ENCODE measurements at places on chromosomes 11 and 22.
A peak's percentile ranks its signal among the peaks of the same experiment; 100 is the strongest.

DNA sequence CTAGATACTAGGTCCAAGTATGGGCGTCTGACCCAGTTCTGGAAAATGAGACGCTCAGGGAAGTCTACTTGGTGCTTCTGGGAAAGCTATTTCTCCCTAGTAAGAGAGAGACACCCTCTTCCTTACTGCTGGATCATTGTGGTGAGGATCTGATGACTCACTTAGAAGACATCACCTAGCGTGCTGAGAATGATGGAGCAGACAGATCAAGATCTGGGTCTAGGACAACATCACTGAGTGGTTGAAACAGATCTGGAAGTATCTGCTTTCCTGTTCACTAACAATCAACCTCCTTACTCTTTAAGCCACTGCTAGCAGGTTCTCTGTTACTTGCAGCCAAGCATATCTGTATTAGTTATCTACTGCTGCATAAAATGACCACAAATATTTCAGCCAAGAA is 38.3 kb upstream of the HMGXB4 start:
- DNase-seq, result no peak

- DNase-seq, result no peak
Measured at GRCh38 chr22:17920992-17921650, 103.2 kb downstream of the MICAL3 start.

DNA sequence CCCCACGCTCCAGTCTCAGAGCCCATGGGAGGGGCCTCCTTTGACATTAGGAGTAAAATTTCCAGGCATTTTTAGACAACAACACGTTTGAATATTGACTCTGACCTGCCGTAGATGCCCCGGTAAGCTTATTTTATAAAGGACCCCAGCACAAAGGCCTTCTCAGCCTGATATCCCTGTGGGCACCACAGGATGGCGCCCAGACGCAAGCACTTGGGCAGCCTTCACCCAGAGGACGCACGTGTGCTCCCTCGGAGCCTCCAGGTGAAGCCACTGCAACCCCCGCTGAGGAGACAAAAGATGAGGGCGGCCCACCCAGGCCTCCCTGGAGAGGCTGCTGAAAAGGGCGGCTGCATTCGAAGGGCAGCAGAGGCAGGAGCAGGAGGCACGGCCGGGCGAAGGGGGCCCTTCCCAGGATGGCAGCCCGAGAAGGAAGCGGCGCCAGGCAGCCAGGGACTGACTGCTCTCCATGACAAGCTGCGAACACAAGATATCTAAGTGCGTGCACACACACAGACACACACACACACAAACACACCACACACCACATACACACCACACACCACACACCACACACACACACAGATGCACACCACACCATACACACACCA is 15.2 kb upstream of the TH start:
- DNase-seq, result no peak

- DNase-seq, result no peak
Measured at GRCh38 chr22:44118645-44119315, 61.9 kb upstream of the PARVG start.

GRCh38 chr11:1043563-1044096 is 7.1 kb upstream of the MUC6 start:
- no peak for DNase-seq

DNA sequence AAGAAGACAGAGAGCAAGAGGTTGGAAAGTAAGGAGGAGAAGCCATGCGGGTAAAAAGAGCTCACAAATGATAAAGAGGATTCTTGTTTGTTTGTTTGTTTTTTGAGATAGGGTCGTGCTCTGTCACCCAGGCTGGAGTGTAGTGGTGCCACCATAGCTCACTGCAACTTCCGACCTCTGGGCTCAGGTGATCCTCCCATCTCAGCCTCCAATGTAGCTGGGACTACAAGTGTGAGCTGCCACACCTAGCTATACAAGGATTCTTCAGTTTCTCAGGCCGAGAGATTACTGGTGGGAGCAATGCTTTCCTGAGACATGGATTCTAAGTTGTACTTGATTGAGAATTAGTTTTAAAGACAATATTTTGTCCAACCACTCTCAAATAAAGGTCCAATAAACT is 55.6 kb downstream of the CLTCL1 start:
- DNase-seq, result no peak

DNA sequence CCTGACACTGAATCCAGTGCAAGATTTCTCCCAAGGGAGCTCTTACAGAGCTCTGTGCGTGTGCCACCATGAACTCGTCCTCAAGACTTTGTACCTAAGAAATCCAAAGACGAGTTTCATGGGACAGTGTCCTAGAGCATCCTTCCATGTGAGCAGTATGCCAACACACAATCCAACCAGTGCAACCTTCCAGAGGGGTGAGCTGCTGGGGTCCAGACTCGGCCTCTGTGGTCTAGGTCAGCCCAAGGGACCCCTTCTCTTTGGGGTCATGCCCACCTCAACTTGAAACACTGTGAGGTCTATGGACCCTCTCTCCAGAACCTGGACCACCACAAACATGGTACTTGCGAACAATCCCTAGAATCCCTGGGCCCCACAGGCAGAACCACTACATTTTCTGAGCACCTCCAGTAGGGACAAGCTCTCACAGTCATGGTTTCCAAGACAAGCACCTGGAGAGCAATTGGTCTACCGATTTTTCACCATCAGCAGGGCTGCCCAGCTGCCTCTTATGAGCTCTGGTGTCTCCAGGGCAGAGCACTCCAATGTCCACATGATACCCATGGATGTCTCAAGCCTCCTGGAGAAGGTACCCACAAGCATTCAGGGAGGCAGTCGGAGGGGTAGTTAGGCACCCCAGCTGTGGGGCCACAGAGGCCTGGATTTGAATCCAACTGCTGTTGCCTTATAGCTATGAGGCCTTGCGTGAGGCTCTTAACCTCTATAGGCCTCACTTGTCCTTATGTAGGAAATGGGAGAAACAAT is 7.7 kb downstream of the CHST1 start:
- DNase-seq, result no peak

DNA sequence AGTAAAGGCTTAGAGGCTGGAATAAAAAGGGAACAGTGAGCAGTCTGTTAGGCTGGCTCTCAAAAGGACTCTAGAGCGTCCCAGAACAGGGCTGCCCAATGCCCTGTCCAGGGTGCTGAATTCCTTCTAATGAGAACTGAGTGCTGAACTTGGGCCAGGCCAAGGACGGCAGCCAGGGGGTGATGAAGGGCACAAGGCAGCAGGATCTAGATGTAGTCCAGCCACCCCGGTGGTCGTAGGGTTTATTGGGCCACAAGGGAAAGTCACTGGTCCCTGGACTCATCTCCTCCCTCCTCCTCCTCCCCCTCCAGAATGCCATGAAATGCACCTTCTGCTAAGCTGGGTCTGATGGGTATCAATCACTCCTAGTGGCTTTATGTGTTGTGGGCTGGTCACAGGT is 19.2 kb downstream of the NPTXR start:
- DNase-seq, result peak; percentile 15

DNA sequence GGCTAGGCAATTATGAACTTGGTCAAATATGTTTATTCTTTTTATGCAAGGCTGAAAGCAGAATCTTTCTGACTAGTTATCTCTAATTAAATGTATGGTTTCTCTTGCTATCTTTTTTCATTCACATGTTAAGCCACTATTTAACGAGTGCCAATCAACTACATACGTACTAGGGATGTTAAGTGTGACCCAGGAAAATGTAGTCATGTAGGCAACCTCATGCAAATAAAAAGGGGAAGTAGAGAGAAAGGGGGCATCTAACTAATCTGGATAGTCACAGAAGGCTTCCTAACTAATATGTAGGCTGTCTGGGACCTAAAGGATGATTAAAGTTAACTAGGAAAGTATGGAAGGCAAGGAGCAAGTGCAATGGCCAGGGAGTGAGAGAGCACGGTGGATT is 23.5 kb downstream of the TBRG1 start:
- no peak for DNase-seq

DNA sequence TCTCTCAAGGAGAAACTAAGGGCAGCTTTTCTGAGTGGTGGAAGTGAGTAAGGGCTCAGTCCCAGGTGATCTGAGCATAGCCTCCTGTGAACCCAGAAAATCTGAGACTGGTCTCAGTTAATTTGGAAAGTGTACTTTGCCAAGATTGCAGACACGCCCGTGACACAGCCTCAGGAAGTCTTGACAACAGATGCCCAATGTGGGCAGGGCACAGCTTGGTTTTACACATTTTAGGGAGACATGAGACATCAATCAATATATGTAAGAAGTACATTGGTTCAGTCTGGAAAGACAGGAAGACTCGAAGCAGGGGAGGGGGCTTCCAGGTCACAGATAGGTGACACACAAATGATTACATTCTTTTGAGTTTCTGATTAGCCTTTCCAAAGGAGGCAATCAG is 13.5 kb upstream of the CRY2 start:
- DNase-seq, result no peak

DNA sequence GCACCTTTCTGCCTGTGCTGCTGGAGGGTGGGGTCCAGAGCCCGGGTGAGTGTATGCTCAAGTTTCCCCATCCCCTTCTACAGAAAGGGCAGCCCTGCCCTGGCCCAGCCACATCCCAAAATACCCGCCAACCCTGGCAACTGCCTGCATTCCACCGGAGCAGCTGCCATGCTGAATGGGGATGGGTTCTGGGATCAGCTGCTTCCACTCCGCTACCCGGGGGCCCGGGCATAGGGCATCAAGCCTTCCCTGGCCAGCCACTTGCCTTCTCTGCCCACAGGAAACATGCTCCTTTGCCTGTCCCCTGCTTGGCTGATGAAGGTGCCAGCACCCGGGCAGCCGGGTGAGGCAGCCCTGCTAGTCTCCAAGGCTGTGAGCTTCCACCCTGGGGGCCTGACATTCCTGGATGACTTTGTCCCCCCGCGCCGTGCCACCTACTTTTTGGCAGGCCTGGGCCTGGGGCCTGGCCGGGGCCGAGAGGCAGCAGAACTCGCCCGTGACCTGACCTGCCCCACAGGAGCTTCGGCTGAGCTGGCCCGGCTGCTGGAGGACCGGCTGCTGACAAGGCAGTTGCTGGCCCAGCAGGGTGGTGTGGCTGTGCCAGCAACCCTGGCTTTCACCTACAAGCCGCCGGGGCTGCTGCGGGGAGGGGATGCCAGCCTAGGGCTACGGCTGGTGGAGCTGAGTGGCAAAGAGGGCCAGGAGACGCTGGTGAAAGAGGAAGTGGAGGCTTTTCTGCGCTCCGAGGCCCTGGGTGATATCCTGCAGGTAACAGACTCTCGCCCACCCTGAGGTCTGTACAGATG is 3.2 kb downstream of the CARNS1 start:
- no peak for DNase-seq

DNA sequence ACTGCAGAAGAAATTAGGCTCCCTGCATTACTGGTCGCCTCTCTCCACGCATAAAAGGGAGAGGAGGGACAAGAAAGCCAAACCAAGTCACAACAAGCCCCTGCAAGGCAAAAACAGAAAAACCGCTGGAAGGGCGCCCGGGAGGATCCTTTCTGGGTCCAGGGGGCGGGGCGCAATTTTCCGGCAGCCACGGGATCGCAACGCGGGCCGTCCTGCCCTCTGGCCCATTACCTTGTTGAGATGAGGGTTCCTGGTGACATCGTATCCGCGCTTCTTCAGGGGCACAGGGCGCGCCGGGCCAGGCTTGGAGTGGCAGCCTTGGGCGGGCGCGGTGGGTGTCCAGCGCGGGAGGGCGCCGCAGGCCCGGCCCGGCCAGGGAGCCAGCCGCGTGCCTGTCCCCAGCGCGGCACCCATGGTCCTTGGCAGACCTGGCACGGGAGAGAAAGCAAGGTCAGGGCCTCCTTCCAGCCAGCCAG is 847 bp downstream of the ME3 start:
- no peak for DNase-seq

DNA sequence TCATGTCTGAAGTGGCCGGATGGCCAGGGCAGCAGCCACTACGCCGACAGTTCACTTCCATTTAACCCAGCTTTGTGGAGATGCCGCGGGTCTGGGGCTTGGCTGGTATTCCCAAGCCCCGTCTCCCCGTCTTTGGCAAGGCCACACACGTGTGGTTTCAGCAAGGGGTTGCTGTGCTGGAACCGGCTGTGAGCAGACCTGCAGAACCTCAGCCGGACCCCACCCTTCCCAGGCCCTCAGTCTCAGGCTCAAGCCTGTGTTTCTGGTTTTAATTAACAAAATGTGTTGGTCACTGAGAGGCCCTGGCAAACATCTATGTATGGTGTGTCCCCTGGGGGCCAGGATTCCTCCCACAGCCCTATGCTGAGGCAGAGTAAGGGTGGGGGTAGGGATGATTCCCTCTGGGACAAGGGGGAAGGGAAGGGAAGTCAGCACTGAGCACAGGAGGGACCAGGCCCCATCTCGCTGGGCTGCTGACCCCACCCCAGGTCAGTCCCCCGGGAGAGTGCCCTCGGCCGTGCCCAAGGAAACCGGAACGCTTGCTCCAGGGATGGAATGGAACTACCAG is 9.3 kb downstream of the OSBPL5 start:
- no peak for DNase-seq

GRCh38 chr11:67289651-67290479 is 762 bp downstream of the ANKRD13D start:
- DNase-seq, result no peak

DNA sequence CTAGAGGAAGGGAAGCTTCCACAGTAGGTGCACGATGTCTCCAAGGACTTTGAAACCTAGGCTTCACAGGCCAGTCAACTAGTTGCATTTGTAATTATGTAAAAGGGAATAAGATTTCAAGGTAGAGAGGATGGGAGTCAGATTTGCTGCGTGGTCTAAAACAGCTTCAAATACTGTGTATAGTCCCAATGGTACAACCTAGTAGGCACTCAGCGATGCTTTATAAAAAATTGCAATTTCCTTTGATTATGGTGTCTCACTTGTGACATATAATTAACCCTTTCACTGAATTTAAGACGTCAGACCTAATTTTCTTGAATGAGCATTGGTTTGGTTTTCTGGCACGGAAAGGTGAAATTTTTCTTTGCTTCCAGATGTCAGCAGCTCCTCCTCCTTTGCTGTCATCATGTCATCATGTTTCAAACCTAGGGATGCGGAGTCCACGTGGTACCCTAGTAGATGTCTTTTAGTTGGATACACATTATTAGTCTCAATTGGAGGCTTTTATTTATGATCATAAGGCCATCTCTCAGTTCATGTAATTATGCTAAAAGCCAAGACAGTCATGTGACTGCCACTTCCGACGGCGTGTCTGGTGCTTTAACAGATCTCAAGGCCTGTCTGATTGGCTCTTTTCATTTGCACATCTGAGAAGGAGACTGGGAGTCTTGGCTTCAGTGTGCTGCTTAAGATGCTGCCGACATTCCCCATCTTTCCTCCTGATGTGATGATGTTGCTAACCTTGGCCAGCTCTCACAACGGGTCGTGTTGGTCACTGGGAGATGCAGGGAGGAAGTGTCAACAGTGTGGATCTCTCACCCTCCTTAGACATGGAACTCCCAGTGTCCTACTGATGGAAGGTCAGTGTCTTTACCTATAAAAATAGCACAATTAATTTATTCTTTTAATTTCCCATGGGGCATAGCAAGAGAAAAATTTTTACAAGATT is 134.0 kb downstream of the HIPK3 start:
- DNase-seq, result no peak

GRCh38 chr22:39296535-39296934 is 22.9 kb downstream of the RPL3 start:
- DNase-seq, result no peak

Measured in SIG-M5 (cell line).